ENCODE measurements at places on chromosomes 2 and 18.

- no peak for DNase-seq
Measured at GRCh38 chr2:75539955-75540716, 20.6 kb downstream of the EVA1A start.

GRCh38 chr2:177353187-177353478, 39.4 kb upstream of the AGPS start:
- DNase-seq: no peak

GRCh38 chr2:130353291-130354138, 2.3 kb upstream of the PTPN18 start:
- DNase-seq: no peak

DNA sequence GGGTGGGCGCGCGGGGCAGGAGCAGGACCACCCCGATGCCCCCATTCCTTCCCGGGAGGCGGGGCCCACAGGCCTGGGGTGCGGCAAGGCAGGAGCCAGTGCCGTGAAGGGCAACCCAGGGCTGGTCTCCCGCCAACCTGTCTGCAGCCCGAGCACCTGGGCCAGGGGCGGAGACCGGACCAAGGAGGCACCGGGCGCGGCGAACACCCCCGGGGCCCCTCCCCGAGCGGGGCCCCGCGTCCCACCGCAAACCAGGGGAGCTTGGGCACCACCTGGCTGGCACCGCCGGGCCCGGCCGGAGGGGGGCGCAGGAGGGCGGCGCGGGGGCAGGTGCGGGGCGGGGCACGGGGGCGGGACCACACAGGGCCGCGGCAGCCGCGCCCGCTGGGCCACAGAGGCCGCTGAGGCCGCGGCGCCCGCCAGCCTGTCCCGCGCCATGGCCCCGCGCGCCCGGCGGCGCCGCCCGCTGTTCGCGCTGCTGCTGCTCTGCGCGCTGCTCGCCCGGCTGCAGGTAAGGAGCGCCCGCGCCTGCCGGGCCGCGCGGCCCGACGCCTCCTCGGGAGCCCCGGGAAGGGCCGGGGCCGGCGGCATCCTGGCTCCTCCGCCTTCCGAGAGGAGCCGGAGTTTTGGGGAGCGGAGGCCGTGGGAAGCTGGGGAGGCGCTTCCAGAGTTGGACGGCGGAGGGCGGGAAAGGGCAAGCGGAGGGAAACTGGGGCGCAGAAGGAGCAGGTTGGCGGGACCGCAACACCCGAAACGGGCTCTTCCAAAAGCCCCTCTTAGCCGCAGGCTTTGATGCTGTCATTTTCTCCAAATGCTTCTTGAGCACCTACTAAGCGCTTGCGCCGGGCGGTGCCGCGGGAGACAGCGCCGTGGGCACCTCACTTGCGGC, at the start of gene TNFRSF11A:
TSS of gene TNFRSF11A (plus strand) at position 394 of the 889 bp plus-strand sequence. CDS start at position 437, 43 bp downstream.
- DNase-seq: no peak

- DNase-seq: no peak
Measured at GRCh38 chr2:146212602-146213001, 1632.2 kb upstream of the ACVR2A start.

GRCh38 chr18:79545255-79545654, 134.3 kb upstream of the CTDP1 start:
- DNase-seq: no peak

- DNase-seq: no peak
Measured at GRCh38 chr2:147320146-147320545, 524.7 kb upstream of the ACVR2A start.

DNA sequence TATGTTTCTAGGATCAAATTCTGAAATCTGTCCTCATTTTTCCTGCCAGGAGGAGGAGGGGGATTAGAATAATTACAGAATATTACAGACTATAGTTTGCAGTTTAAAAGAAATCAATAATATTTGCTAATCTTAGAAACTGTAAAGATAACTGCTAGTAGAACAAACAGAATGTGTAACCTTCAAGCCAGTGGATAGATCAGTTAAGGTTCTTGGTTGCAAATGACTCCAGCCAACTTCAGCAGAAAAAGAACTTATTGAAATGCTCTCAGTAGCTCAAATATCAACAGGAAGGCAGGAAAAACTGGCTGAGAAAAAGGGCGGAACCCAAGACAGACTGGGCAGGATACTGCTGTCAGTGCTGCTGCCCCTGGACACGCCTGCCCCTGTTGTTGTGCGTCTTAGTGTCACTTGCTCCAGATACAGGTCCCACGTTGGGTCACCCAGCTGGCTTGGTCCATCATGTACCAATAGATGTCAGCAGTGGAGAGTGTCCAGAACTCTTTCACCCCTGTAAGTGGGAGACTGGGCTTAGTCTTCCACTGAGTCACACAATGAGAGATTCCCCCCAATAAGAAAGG, 10.2 kb downstream of the NMUR1 start:
- no peak for DNase-seq

GRCh38 chr2:54720563-54720962, 2.9 kb upstream of the EML6 start:
- no peak for DNase-seq

DNA sequence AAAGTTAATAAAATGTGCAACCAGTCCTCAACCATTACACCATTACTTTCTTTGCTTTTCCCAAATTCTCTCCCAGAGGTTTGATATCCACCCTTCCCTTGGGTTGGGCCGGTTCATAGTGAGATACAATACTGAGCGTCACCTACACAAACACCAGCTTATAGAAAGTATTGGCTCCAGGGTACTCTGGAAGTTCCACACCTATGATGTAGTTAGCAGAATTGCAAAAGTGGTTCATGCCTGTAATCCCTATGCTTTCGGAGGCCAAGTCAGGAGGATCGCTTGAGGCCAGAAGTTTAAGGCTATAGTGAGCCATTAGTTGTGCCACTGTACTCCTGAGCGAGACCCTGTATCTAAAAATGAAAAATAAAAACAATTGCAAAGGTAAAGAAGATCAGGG, 15.3 kb upstream of the MAP4K3 start:
- DNase-seq: no peak

- DNase-seq: no peak
Measured at GRCh38 chr2:105989070-105989469, 205.0 kb downstream of the UXS1 start.

- DNase-seq: no peak
Measured at GRCh38 chr2:165632594-165632993, 161.5 kb downstream of the GALNT3 start.

DNA sequence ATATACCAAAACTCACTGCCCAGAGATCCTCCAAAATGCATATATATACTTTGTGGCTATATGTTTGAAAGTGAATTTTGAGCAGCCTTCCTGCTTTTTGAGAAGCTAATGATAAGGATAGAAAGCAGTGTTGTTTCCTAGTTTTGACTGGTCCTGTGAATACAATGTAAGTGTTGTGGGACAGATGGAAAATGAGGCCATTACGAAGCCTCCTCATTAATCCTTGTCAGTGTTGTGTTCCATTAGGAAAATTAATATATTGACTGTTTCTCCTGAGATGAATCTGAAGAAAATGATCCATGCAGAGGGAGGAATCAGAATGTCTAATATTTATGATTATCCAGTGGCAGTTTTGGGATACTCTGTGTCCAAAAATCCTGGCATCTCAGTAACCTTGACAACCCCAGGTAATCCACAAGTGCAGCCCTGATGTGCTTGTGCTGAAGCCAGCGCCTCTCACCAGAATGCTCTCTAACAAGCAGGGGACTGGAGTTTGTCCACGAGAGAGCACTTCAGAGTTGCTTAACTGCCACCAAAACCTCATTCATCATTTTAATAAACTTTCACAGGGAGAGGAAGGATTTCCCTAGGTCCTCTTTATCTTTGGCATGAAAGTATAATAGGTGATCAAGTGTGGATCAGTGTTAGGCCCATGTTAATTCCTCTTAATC, 418.6 kb downstream of the CMPK2 start:
- no peak for DNase-seq

GRCh38 chr2:127314193-127314988, 20.4 kb upstream of the ERCC3 start:
- no peak for DNase-seq

- no peak for DNase-seq
Measured at GRCh38 chr2:105243961-105244360, 2.4 kb downstream of the GPR45 start.

GRCh38 chr2:17975401-17975800, 96.9 kb downstream of the KCNS3 start:
- DNase-seq: no peak

Data from NCI-H748 treated with DMSO at 0.1 percent for 48 hours (cell line).